Esophagus squamous epithelium (tissue), 5 donors: ENCODE measurements at places on chromosomes 2 and 18.

- no peak for DNase-seq
These were observed 14.6 kb upstream of the SEMA4C start for GRCh38 chr2:96884299-96885094.

GRCh38 chr2:26564121-26564644, 77.0 kb downstream of the CIB4 start:
- no peak for DNase-seq

DNA sequence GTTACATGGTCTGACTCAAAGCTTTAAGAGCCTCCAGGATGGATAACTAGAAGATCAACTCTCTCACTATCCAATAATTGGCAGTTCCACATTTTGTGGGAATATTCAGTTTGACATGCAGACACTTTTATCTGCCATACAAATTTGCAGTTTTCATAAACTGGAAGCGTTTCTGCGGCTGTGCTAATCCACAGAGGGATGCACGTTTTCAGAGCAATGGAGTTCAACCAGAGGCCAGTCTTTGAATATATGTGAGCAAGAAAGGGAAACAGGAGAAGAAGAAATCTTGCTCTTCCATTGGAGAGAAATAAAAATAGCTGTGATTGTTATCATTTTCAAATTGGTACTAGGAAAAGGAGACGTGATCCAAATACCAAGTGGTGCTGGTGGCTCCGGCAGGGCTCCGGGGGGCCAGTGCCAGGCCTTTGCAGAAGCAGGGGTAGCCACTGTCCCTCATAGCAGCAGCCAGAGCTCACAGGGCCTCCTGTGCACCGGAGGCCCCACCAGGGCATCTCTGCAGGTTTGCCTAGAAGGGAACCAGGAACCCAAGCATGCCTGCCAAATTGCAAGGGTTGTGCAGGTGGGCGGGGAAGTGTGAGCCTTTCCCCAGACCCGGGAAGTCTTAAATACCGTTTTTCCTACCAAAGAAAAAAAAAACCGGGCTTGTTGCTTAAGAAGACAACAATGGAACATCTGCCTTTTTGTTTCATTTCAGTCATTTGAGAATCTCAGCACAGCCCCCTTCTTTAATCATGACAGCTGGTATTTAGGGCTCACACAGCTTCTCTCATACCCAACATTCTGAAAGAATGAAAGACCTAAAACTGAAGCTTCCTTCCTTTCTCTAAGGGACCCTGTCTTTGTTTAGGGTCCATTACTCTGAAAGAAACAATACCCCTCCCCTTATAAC, 791.1 kb upstream of the SOX11 start:
- no peak for DNase-seq

DNA sequence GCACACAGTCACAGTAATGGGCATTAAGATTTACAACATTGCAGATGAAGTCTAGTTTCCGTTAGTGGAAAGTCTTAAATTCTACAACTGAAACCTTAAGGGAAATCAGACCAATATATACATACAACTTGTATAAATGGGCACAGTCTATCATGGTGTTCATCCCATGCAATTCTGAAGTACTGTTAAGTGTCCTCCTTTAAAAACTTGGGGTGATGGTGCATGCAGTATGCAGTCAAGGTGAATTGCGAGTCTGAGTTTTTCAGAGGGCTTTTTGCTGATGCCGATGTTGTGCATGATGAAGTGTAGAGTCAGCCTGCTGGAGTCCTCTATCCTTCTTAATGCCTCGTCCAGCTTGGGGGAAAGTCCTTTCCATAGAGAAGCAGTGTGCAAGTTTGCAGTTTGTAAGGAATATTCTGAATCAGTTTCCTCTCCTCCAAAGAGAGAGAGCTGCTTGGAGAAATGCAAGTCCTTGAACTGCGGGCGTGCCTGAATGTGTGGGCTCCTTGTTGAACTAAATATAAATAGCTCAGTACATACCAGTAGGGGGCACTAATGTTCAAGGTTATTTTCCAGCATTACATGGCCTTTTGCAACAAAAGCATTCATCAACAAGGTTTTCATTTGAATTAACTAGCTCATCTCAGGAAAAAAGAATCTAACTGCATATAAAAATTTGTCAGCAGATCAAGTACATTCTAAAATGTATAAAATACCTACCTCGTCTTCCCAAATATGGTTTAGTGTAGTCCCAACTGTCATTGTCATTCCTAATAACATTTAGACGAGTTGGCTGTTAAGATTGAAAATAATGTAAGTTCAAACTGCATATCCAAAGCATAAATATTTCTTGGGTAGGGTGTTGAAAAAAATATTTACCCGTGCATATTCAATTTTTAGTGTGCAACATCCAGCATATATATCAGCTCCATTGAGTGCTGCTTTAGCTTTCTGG, 21.3 kb downstream of the HNRNPLL start:
- DNase-seq: peak; percentile 0

DNA sequence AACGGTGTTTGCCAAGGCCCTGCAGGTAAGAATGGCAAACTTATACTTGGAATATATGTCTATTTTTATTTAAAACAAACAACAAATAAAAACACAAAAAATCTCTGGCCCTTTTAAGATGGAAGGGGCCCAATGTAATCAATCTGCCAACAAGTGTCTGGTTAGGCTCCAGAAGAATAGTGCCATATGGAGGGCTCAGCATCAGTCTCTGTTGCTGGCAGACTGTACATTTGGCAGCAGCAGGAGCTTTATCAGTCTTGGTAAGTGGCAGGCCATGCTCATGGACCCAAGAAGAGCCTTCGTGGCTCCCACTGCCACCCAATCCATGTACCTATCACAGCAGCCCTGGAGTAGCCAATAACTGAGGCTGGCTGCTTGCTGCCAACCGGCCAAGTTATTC, 101.1 kb downstream of the GALNT3 start:
- DNase-seq: no peak

DNA sequence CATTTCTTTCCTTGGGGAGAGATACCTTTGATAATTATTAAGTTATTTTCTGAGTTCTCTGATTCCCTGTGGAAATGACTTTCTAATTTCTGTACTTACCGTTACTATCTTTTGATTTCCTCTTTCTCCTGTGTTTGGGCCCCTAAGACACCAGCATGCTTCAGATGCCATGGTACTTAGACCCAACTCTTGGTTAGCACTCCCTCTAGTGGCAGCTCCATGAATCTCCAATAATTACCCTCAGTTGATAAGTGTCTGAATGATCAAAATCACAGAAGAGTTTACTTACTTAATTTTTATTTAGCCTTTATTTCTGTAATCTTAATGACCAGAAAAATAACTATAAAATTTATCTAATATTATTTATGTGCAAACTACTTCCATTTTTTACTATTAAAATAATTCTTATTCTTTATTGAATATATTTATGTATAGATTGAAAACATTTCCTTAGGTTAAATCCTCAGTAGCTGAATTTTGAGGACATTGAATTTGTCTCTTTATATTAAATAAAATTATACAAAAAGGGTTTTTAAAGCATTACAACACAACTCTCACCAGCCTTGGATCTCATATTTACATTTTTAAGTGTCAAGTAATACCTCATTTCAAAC, 300.4 kb downstream of the KCNS3 start:
- no peak for DNase-seq

GRCh38 chr18:23538870-23539269, 35.6 kb downstream of the RMC1 start:
- no peak for DNase-seq

- no peak for DNase-seq
These were observed 289.7 kb downstream of the ZNF385B start for GRCh38 chr2:179571721-179572120.

DNA sequence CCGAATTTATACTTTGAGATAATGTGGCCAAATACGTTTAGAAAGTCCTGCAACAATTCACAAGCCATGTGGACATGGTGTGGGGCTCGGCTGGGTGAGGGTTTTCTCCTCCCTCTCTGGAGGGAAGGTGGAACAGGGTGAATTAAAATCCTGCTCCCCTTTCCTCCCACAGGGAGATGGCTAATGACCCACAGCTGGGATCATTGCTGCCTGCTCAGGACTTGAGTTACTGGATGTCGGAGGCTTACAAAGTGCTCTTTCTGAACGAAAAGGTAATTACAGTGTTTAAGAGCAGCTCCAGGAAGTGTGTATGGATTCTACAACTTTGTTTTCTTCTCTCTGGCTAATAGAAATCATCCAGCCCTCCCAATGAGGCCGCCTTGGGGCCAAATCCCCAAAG, 97.9 kb upstream of the ALKAL2 start:
- DNase-seq: no peak

DNA sequence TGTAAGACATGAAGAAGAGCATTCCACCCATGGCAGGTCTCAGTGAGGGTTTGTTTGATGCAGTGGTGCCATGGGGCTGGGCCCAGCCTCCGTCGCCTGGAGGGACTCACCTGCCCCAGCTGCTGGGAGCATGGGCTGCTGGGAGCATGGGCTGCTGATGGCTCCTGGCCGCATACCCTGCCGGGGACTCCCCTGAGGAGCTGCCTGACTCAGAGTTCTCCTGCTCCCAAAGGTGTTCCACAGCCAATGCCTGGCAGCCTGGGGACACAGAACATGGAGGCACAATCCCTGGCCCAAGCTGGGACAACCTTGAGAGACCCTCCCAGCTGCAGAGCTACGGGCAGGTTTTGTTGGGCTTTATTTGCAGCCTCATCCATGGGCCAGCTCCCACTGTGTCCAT, 108.4 kb downstream of the COPS8 start:
- no peak for DNase-seq

GRCh38 chr2:168848225-168848624, 42.0 kb downstream of the SPC25 start:
- no peak for DNase-seq

DNA sequence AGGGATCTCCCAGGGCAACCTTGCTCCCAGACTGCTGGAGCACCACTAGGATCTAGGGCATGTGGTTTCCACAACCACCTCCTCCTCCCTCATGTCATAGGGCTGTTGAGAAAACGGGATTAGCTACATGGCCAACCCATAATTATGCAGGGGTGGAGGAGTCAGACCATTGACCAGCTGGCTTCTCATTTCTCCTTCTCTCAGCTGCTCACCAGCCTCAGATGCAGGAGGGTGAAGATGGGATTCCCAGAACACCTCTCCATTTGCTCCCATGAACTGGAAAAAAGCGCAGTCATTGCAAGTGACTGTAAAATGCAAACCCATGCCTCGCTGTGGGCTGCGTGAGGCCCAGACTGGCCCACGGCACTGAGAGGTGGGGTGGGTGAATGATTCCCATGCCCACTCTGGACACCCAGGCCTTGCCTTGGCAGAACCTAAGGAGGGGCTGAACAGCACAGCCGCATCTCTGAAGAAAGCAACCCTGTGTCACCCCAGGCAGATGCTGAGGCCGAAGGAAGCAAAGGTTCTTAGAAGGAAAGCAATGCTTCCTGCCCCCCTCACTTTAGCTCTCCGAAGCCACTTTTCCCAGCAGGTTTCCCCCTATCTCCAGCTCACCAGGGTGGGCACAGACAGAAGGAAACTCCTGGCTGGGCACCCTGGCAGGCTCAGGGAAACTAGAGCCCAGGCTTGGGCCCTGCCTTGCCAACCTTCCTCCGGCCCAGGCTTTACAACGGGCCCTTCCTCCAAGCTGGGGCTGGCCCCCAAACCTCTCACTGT, 69.6 kb upstream of the RTN4 start:
- no peak for DNase-seq

GRCh38 chr2:624096-624495, 53.1 kb downstream of the TMEM18 start:
- no peak for DNase-seq

DNA sequence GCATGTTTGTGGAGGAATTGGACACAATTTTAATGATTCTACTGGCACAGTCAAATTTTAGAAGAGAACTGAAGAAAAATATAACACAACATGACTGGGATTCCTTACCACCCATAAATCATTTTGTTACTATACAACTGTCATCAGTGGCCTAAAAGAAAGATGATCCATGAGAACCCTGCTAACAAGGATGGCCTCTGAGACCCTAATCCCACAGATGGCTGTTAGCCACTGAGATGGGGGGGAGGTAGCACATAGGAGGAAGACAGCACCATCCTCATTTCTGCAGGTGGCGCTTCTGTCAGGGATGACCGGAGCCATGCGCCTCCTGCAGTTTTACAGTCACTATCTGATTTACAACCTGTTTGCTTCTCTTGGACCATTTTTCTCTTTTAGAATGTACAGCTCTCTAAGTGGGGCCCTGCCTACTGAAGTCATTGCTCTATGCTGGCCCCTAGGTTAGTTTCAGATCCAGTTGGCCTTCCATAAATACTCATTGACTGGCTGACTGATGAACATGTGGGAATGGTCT, 279.8 kb downstream of the NAPG start:
- DNase-seq: no peak

DNA sequence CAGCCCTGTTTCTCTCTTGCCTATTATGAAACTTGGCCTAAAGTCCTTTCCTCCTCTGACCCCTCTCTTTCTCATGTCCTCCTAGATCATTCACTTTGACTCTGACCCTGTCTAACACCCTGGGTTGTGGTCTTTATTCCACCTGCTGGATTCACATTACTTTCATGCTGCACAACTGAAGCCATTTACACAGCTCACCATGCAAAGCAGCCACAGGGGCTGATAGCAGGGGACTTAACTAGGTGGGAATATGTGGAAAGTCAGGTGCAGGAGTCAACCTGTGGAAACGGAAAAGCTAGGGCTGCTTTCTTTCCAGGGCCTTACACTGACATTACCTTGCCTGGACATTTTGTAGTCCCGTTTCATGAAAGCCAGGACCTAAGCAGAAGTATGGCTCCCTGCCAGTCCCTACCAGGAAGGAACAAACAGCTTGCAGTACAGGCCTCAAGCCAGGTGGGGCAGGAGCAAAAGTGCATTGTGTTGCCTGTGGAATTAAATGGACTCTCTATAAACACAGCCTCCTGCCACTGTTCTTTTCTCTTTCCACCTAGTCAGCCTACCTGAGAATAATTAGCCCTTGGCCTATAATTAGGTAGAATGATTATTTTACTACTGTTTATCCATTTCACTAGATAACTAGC, 11.8 kb downstream of the MAPRE3 start:
- DNase-seq: no peak

DNA sequence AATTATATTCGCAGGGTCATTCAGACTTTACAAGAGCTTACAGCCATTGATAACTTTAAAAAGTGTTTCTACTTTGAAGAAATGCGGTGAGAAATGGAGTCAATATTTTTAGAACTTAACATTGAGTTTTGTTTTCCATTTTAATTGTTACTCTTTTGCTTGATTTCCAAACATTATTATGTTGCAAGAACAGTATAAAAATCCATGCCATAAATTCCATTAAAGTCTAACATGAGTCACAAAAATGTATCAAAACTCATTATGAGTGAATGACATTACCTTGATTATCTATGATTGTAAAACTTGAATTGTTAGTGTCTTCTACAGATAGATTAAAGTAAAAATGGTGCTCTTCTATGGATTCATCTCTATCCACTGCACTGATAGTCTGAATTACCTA, 92.6 kb downstream of the CDH19 start:
- DNase-seq: no peak

DNA sequence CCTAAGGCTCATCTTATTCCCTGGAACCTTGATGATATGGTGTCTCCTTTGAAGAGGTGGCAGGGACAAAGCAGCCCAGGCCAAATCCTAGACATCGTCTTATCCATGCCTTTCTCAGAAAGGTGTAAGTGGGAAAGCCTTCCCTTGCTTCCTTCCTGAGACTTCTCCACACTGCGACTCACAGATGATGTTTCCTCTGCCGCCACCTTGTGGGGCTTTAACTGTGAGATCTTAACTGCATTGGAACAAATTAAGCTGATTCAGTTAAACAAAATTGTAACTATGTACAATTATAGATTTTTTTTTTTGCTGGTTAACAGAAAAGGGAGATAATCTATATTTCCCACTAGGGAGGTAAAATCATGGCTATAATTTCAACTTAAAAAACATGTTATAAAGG, 10.0 kb upstream of the GCA start:
- DNase-seq: no peak

GRCh38 chr2:48467637-48468036, 62.3 kb upstream of the STON1 start:
- DNase-seq: no peak

GRCh38 chr2:212448698-212449097, 89.9 kb downstream of the ERBB4 start:
- DNase-seq: no peak
